ENCODE measurements at places on chromosomes 7 and 10.

DNA sequence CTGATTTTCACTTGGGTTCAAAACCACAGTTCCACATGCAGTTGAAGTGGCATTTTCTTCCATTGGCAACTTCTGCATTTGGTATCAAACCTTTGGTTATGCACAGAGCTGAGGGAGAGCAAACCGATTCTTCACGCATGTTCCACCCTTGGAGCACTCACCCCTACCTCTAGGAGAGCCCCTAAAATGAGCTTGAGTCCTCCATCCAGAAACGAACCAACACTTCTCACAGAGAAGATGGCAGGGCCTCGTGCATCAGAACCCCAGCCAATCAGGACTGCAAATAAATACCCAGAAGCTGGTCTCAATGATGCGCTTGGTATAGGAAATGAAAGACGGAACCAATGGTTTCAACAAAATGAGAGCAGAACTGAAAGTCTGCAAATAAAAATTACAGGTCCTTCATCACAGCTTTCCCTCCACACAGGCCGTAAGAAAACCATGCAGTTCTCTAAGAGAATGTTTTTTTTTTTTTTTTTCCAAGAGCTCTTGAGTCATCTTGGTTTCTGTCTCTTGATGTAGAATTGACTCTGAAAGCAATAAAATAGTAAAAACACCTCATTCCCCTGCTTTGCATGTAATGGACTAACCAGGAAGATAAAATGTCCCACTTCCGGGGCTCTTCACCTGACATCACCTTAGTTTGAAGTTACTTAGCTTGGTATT lies 23.9 kb downstream of the KLF6 start:
- no peak for DNase-seq

- DNase-seq, result no peak
Observed at GRCh38 chr7:94507962-94508361, 1.6 kb upstream of the CASD1 start.

- DNase-seq, result no peak
Observed at GRCh38 chr7:2923886-2924574, 79.9 kb upstream of the GNA12 start.

GRCh38 chr10:31926160-31926559 lies 2.5 kb downstream of the ARHGAP12 start:
- DNase-seq, result no peak

GRCh38 chr7:103773726-103774125 lies 215.7 kb downstream of the RELN start:
- DNase-seq, result no peak

DNA sequence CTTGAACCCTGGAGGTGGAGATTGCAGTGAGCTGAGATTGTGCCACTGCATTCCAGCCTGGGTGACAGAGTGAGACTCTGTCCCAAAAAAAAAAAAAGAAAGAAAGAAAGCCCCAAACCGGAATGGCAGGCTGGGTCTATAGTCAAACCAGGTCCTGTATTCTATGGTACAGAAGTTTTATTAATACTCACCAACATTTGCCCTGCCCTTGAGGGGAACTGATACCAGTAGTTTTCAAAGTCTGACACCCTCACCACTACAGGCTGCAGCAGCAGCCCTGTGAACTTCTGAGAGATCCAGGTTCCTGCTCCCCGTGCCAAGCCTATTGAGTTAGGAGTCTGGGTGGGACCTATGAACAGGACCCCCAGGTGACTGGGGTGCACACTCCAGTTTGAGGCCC lies 80.6 kb downstream of the RGS10 start:
- no peak for DNase-seq

- no peak for DNase-seq
Observed at GRCh38 chr7:31363051-31363450, 22.5 kb upstream of the NEUROD6 start.

GRCh38 chr10:55058800-55059199 lies 257.8 kb upstream of the PCDH15 start:
- no peak for DNase-seq

DNA sequence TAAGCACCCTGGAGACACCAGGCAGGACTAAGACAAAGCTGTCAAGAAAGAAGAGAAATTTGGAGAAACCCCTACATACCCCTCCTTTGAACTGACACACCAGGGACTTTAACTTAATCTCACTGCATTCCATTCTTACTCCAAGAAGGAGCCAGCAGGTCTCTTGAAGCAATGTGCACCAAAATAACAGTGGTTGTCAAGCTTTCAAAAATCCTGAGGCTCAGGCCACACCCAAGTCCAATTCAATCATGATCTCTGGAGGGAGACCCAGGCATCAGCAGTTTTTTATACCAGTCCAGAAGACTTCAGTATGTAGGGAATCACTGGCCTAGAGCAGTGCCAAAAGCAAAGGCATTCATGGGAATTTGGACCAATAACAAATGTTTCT lies 6.8 kb downstream of the SLC25A13 start:
- no peak for DNase-seq

DNA sequence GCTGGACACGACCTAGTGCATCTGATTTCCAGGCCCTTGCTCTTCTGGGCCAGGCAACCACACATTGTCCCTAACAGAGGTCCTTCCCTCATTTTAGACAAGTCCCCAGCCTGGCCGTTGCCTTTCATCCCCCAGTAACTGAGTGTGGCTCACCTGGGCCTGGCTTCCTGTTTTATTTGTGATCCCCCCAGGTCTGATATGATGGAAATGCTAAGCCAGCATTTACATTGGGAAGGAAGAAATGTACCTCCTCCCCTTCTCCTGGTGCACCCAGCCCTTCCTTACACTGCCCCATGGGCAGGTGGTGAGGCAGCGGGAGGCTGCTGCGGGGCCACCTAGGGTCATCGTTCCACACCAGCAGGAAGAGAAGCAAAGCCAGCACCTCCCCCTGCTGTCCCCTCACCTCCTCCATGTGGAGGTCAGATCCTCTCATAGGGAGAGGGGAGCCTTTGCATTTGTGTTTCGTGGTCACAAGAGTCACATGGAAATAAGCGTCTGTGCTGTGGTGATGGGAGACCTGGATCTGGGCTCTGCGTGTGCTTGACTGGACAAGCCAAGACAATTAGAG lies 108.8 kb downstream of the GLRX3 start:
- DNase-seq, result no peak

DNA sequence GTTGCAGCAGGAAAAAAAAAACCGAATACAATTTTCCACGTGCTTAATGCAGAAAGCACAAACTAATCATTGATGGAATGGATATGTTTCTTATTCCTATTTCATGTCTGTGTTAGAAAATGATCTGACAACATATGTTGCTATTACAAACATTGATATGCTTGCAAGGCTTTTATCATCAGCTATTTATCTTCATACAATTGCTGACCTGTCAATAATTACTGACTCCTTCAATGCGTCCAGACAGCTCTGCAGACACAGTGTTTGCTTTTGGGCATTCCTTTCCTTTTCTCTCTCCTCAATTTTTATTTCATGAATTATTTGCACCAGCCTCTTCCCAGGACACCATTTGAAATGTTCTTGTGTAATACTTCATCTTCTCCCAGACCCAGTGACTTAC lies 246.2 kb downstream of the SEC23IP start:
- DNase-seq, result no peak

DNA sequence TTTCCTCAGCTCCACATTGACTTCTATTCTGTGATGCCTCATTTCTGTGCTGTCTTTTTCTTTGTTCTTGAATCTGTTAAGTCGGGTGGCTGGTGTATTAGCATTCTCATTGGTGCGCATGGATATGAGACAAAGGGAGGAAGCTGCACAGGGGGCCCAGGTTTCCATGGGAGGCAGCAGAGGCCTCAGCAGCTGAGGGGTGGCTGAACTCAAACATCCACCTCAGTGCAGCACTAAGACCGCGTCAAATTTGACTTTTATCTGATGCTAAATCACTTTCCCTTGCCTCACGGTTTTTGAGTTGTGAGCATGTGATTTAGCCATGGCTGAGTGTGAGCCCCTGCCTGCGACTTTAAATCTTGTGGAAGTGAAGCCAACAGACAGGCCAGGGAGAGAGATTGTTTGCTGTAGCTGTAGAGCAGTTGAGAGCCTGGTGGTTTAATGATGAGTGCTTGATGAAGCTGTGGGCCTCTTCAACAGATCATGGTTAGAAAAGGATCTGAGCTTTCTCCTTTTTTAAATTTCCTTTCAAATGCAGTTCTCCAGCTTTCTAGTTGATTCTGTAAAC lies 193.3 kb upstream of the ZNF804B start:
- no peak for DNase-seq

- DNase-seq, result no peak
Observed at GRCh38 chr10:1659221-1659791, 78.0 kb downstream of the ADARB2 start.

DNA sequence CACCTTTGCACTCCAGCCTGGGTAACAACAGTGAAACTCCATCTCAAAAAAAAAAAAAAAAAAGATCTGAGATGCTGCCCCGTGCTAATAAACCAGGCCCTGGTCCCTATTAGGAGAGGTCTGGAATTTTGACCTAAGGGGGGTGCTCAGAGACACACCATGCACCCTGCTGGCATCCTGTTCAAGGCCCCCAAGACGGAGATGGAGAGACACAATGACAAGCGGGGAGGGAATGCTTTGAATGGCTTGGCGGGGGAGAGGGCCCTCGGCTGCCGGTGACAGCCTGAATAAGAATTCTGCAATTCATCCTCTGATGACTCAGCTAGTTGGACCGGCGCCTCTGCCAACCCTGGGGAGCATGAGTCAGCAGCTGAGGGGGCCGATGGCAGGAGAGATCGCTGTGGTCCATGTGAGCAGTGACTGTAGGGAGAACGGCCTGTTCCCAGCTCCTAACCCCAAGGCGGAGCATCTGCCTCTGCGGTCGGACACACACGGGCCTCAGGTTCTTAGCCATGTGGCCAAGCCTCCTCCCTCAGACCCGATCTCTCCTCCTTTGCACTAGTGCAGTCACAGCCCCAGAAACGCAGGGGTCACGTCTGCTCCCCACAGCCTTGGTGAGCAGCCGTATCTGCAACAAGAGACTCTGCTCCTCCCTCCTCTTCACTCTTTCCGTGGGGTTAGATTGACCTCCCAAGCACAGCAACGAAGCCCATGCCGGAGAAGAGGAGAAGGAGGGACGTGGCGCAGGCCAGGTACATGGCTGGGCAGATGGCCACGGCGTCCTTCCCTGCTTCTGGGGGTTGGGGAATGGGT lies 14.9 kb downstream of the TRIM56 start:
- DNase-seq, result no peak

GRCh38 chr10:133062085-133062484 lies 25.6 kb upstream of the ADGRA1 start:
- no peak for DNase-seq

GRCh38 chr7:4202954-4203353 lies 479.1 kb upstream of the FOXK1 start:
- no peak for DNase-seq

- no peak for DNase-seq
Observed at GRCh38 chr10:1406967-1407945, 330.1 kb downstream of the ADARB2 start.

- no peak for DNase-seq
Observed at GRCh38 chr7:44768628-44769371, 20.2 kb downstream of the ZMIZ2 start.

DNA sequence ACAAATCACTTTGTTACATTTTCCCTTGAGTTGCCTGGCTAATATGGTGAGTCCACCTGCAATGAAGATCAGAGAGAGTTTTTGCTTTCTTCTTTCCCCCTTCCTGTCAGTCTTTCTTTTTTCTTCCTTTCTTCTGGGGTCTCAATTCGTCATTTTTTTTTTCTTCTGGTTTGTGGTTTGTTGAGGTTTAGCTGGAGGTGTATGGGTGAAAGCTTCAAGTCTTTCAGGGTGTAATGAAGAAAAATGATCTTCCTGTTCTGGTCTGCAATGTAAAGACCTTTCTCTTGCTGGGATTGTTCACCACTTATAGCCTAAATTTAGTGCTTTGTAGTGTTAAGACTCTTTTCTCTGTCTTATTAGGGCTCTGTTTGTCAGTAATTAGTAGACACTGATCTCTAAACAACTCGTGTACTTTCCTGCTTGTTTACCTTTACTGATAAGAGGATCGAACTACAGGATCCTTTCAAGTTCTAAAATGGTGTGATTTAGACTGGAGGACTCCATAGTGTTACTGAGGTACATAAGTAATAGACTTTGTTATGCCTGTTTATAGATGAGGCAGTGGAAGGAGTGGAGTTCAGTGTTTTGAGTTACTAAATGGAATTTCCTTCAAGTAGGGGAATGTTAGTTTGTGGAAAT lies 129.1 kb downstream of the SUGCT start:
- DNase-seq, result no peak

All from activated CD8-positive, alpha-beta memory T cell treated with anti-CD3 and anti-CD28 coated beads for 1 hour (primary cell).